Ureter (tissue), 1 donor: ENCODE measurements at places on chromosomes 2 and 18. TPM values are rescaled to one million over a fixed set of nuclear protein-coding genes. Genes with fewer than 3 reads are reported as not detected.

DNA sequence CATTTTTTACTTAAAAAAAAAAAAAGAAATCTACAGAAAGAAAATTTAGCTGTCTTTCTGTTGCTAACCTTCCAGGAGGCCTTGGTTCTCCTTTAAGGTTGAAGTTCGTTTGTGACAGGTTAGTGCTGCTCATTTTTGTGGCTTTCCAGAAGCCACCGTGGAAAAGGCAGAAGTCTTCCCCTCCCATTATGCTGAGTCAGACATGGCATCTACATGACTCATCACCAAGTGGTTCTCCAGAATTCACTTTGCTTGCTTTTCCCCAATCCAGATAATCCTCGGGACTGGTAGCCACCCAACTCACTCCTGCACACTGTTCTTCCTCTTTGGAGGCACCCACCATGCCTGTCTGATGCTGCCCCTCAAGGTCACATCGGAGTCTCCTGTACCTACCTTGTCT is 228.7 kb downstream of the PIK3C3 start:
- DNase-seq, result no peak

DNA sequence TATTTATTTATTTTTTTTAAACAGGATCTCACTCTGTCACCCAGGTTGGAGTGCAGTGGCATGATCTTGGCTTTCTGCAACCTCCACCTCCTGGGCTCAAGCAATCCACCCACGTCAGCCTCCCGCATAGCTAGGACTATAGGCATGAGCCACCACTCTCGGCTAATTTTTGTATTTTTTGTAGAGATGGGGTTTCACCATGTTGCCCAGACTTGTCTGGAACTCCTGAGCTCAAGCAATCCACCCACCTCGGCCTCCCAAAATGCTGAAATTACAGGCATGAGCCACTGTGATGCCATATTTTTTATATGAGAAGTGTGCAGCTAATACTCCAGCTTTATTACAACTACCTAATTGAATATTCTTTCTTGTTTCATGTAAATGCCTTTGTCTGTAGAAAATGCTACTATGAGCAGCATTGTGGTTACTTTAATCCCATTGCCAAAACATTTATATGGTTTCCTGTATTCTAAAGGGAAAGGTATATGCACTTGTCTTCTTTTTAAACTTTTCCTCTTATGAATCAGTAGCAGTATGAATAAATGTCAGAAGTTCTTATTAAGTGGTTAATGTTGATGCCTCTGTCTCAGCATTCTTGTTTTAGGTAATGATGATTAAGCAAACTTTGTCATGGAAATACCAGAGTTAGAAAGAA is 9.5 kb upstream of the BCL2L11 start:
- no peak for DNase-seq

The ANO7 gene
- total RNA-seq, result 1.4 TPM

The TUBB8B gene
- total RNA-seq, result not detected

DNA sequence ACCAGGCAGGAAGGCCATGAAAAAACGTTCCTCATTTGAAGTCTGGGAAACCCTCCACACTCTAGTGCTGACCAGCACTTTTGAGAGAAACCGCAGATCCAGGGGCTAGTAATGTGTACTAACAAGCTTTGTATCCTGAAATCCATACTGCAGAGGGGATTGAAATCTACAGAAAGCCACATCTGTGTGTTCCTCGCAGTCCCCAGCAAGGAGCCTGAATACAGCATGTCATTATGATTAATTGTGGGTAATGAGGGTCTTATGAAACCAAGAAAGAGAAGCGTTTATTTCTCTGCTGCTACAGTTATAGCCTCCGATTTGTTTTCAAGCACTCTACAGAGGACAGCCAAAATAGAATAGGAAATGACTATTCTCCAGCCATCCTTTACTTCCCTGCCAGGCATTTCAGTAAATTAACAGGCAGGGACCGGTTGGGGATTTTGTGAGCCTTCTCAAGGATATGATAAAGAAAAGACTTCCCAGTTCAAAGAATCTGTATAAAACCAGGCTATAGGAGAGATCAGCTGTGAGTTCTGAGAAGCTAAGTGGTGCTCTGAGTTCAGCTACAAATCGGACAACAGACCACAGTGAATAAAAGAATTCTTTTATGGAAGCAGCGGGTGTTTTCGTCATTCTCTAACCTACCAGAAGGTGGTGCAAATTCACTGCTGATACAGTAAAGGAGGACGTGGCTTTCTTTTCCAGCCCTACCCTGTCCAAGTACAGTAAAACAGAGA is 133.4 kb downstream of the INSIG2 start:
- peak; percentile 46 for DNase-seq
